ENCODE measurements at places on chromosomes 6 and 20.

DNA sequence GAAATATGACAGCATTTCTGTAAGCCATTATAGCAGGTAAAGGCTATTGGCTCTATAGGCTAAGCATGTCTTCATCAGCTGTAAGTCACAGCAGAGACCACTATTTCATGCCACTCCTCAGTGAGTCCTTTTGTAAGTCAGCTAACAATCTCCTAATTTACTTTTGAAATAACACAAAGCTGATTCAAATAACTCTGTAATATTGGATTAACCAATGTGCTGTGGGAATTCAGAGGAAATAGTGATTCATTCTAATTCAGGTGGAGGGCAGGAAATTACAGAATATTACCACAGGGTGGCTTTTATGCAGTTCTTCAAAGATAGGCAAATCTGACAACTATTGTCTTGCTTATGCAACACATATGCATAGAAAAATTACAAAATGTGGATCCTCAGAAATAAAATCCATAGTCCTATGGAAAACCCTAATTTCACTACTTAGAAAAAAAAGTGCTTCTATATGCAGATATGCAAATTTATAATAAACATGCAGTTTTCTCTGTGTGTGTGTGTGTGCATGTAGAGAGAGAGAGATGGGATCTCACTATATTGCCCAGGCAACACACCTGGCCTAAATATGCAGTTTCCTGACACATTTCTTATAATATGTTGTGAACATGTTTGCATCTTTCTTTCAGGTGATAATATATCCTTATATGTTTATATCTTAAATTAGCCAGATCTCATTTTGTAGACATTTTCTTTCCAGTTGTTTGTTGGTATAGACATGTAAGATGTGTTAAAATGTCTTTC is 4.8 kb upstream of the SMIM28 start:
- no peak for DNase-seq

- DNase-seq = no peak
These were observed 188.8 kb downstream of the DLL1 start for GRCh38 chr6:170102038-170102437.

GRCh38 chr6:3403238-3404173 is 53.3 kb downstream of the SLC22A23 start:
- no peak for DNase-seq

GRCh38 chr6:11404838-11405237 is 132.7 kb upstream of the TMEM170B start:
- no peak for DNase-seq

GRCh38 chr20:53929974-53930650 is 140.3 kb downstream of the BCAS1 start:
- DNase-seq = no peak

DNA sequence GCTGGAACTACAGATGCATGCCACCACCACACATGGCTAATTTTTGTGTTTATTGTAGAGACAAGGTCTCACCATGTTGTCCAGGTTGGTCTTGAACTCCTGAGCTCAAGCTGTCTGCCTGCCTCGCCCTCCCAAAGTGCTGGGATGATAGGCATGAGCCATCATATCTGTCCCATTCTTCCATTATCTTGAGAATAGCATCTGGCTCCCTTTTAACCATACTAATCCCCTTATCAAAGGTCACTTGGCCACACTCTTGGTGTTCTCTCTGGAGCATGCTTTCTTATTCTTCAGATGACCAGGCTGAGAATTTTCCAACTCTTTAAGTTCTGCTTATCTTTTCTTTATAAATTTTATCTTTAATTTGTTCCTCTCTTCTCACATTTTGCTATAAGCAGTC is 15.9 kb upstream of the TRERF1 start:
- no peak for DNase-seq

GRCh38 chr20:64038565-64039292 is 2.7 kb downstream of the C20orf204 start:
- no peak for DNase-seq

GRCh38 chr6:93213028-93213427 is 206.3 kb downstream of the EPHA7 start:
- no peak for DNase-seq

GRCh38 chr20:15327123-15327522 is 989.7 kb upstream of the FLRT3 start:
- DNase-seq = no peak

DNA sequence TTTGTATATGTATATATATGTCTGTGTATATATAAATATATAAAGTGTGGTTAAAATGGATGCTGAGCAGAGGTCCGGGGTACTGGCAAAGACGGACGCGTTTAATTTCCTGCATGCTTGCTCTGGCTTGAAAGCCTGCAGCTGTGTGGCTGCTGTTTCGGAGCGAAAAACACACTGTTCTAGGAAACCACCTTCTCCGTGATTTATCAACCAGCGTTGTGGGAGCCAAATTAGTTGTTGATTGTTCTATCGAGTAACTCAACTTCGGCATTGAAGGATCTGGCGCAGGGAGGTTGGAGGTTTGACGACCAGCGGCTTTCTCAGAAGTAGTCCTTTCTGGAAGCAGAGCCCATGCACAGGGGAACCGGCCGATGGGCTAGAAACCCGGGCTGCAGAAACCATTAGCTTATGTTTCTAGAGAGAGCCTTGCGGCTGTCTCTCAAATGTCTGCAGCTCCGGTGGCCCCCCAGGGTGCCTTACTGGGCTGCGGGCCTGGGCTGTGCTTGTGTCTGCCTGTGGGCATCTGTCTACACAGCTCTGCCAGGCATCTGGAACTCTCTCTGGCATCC is 81.8 kb downstream of the EDN3 start:
- no peak for DNase-seq

DNA sequence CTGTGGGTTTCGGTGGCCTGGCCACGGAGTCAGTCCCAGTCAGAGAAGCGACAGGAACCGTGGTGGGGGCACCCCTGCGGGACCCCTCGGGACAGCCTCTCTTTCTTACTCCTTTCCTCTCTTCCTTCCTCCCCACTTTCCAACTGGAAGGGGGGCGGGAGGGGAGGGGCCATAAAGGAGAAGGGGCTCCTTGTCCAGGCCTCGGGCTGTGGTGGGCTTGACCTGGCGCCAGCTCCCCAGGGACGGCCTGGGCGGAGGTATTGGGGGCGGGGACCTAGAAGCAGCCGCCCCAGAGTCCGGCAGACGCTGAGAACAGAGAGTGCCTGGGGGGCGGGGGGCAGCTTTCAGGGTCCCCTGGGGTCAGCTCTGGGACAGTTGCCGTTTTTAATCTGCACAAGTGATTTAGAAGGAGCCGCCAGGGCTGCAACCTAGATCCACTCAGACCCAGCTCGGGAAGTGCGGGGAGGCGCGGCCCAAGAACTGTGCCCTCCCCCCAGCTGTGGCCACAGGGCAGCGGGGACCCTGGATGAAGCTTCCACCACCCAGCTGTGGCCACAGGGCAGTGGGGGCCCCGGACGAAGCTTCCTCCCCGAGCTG is 6.4 kb upstream of the ABHD16B start:
- no peak for DNase-seq

- DNase-seq = no peak
These were observed 38.6 kb upstream of the VGLL2 start for GRCh38 chr6:117226778-117227177.

- DNase-seq = no peak
These were observed 774.5 kb downstream of the EYS start for GRCh38 chr6:64932486-64932885.

GRCh38 chr20:54038961-54039360 is 31.4 kb downstream of the BCAS1 start:
- no peak for DNase-seq

- DNase-seq = no peak
These were observed 105.0 kb downstream of the PREX1 start for GRCh38 chr20:48722737-48723191.

DNA sequence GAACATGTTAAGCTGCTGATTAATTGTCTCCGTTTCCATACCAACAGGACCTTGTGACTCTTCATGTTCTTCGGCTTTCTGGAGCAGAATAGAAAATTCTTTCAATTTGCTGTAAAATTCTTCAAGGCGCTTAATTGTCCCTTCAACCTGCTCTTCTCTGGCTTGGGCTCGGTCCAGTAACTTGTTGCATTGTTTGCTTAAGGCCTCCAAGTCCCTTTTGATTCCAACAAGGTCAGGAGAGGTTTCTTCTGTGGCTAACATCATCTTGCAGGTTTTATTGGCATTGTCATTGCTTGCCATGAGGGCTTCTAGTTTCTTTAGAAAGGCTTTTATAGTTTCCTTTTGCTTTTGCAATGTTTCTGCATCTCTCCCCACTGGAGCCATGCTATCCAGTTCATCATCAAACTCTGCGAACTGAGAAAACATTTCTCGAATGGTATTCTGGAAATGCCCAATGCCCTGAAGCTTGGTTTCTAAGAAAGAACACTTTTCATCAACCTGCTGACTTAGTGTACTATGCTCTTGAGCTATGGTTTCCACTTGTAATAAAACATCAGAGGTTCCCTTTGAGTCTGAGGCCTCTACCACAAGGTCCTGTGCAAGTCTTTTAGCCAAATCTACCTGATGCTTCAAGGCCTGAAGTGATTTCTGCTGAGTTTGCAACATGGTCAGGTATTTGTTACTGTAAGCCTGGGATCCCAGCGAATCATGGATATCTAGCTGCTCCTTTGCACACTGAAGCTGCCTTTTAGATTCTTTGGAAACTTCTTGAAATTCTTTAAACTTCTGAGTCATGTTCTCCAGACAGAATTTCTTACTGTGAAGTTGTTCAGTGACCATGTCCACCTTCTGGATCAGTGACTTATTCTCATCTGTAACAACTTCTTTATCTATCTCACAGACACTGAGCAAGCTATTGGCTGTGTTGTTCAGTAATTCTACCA is 90.2 kb downstream of the DST start:
- no peak for DNase-seq

DNA sequence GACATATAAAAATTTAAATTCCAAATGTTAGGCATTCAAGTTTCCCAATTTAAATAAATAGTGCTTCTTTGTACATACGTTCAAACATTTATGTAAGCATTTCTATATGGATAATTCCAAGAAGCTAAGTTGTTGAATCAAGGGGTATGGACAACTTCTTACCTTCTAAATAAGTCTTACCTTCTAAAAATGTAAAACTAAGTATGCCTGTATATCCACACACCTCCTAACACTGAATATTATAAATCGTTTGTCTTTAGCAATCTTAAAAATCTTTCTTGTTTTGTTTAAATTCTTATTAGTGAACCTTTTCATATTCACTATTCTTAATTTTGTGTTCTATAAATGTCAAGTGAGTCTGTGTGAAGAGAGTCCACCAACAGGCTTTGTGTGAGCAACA is 2.5 kb upstream of the ZSCAN16 start:
- no peak for DNase-seq

DNA sequence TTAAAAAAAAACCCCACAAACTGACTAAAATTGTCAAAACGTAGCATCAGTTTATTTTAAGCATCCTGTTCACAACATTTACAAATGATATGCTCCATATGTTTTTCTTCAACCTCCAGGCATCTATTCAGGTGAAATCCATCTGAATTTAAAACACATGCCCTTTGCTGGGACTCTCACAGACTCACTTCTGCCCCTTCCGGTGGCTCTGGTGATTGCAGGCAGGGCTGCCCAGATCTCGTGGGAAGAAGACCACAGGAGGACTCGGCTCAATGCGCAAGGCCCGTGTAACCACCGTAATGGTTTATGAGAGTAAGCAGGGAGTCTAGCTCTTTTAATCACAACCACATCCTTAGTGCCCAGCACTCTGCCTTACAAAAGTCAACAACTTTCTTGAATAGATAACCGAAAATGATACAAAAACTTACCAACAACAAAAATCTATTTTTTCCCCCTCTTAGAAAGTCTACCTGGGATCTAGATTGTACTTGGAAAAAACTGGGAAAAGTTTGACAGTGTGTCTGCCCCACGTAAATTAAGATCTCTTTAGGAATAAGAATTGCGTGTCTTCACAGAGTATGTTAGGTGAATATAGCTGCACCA is 139.1 kb downstream of the KIF16B start:
- peak; percentile 30 for DNase-seq

DNA sequence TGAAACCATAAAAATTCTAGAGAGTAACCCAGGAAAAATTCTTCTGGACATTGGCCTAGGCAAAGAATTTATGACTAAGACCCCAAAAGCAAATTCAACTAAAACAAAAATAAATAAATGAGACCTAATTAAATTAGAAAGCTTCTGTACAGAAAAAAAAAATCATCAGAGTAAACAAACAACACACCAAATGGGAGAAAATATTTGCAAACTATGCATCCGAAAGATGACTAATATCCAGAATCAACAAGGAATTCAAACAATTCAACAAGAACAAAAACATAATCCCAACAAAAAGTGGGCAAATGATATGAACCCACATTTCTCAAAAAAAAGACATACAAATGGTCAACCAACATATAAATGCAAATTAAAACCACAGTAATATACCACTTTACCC is 242.6 kb upstream of the CDYL start:
- no peak for DNase-seq

All from NCI-H1048 (cell line).